Activated naive CD8-positive, alpha-beta T cell treated with anti-CD3 and anti-CD28 coated beads, Interleukin-2, amount 50 U/mL, for 16 hours (primary cell): ENCODE measurements at places on chromosomes 11 and 22.

GRCh38 chr11:129766898-129767604, 48.6 kb upstream of the TMEM45B start:
- DNase-seq = no peak

GRCh38 chr11:134544095-134544815, 132.2 kb upstream of the B3GAT1 start:
- DNase-seq = no peak

DNA sequence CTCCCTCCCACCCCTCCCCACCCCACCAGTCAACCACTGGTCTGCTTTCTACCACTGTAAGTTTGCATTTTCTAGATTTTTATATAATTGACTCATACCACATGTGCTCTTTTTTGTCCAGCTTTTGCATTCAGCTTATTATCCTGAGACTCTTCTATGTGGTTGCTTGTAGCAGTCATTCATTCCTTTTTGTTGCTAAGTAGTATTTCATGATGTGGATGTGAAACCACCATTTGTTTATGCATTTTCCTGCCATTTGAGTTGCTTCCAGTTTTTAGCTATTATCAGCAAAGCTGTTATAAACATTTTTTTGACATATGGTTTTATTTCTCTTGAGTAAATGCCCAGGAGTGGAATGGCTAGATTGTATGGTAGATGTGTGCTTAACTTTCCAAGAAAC, 77.0 kb upstream of the FGF3 start:
- no peak for DNase-seq

DNA sequence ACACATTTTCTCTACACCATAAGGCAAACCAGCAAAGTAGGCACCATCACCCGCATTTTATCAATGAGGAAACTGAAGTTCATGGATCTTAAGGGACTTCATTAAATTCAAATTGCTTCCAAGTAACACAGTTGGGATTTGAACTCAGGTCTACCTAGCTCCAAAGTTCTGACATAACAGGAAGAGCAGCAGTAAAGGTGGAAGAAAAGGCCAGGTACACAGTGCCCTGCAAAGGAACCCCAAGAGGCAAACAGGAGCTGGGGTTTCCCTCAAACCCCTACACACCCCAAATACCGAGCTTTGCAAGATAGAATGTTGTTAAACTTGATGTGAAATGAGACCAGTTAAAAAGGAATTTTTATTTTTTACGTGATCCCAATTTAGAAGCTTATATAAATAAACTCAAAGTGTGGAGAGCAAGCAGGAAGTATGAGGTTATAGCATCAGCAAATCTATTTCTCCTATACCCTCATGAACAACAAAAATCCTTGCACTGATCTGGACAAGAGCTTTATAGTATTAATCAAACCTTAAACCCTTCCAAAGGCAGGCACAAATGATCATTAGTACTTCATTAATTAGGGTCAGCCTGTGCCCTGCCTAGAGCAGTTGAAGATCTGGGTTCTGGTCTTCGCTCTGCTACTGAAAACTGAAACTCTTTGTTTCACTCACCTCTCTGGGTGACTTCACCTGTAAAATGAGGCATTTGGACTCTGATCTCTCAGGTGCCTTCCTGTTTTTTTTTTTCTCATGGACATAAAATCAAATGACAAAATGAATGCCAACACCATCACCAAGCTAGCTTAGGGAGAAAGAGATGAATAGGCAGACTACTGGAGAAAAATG, 36.5 kb downstream of the SYTL2 start:
- no peak for DNase-seq

- DNase-seq = no peak
Observed at GRCh38 chr11:11445441-11446185, 92.6 kb upstream of the CSNK2A3 start.

DNA sequence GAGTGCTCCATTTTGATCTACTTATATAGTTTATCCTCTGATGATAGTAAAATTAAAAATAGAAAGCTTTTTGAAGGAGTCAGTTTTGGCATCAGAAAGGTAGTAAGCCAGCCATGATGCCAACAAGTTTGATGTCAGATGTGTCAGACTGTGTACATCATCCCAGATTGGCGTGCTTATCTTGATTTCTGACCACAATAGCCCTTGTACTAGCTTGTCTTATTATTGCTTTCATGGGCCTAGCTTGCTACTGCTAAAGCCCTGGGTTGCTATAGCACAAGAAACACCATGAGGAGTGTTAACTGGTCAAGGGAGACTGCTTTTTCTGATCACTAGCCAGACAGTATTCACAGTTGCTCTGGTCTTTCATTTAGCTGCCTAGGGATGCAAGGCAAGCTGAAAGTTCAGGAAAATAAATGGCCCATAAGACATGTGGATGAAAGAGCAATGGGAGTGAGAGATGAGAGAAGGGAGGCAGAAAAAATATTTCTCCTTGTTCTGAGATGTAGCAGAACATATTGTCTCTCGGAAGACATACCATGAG, 1038.5 kb downstream of the JRKL start:
- DNase-seq = no peak

- DNase-seq = no peak
Observed at GRCh38 chr11:20192151-20192550, 31.9 kb upstream of the DBX1 start.

GRCh38 chr11:2094354-2095197, 44.6 kb downstream of the IGF2 start:
- DNase-seq = no peak

- DNase-seq = no peak
Observed at GRCh38 chr11:92667486-92668152, 301.8 kb upstream of the MTNR1B start.

- no peak for DNase-seq
Observed at GRCh38 chr11:29027436-29027835, 919.2 kb downstream of the METTL15 start.

- no peak for DNase-seq
Observed at GRCh38 chr11:73047773-73048371, 94.2 kb downstream of the FCHSD2 start.

DNA sequence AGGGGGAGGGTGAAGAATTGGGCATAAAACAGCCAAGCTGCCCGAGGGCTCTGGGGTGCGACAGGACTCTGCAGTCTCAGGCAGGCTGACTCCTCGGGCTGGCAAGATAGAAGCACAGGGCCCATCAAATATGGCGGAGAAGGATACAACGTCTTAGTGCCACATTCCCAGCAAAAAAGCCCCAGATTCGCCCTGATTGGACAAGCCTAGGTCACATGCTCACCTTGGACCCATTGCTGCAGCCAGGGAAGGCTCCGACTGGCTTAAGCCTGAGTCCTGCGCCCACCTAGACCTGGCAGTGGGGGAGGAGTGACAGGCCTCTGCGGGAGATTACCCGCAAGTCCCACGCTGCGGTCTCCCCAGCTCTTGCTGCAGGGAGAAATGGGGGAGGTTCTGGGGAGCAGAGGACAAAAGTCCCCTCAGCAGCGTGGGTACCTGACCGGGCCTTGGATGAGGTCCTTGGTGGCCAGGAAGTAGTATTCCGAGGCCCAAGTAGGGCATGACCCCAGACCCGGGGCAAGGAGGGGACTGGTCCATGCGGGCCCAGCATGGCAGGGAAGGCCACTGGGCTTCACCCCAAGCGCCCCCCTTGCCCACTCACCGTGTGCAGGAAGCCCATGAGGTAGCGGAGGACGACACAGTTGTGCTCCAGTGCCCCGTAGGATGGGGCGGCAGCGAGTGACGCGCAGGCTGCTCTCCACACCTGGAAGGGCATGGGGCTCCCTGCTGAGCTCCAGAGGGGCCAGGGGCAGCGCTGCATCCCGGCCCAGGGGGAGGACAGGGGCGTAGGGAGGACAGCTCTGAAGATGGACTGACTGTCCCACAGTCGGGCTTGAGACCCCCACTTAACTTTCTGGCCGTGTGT, 113.0 kb downstream of the ARHGAP8 start:
- no peak for DNase-seq

GRCh38 chr11:72413914-72414628, 20.3 kb downstream of the CLPB start:
- DNase-seq = peak; percentile 37
